ENCODE measurements at places on chromosomes 7 and 10.

- peak; percentile 39 for DNase-seq
Observed at GRCh38 chr7:16071246-16071857, 350.0 kb downstream of the CRPPA start.

- DNase-seq, result no peak
Observed at GRCh38 chr10:110733218-110733952, 89.2 kb downstream of the RBM20 start.

GRCh38 chr7:43148161-43148731 lies 35.8 kb downstream of the HECW1 start:
- no peak for DNase-seq

DNA sequence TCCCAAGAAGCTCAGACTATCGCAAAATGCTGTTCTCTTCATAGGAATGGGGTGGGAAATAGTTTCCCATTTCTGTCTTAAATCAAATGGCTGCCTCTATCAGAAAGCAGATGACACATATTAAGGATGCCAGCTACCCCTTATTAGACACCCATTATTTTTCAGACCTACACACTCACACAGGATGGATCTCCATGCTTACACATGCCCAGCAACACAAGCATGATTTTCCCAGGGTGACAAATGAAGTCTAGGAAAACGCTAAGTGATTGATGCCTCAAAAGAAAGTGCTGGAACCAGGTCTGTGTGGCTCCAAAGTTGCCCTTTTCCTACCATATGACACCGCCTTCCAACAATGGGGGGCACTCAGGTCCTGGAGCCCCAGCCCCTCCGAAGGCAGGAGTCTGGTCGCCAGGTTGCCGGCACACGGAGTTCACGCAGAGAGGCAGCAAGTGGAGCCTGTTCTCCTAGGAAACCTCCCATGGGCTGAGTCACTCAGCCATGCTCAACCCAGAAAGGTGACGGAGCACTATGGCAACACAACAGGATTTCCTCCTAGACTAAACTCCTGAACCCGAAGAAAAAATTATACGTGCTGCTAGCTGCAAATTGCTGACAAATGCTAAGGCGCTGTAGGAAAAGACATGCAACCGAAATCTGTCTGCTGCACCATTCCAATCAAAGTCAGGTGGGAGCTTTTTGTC lies 19.8 kb downstream of the VOPP1 start:
- peak; percentile 18 for DNase-seq

GRCh38 chr7:38817526-38817925 lies 91.5 kb downstream of the VPS41 start:
- no peak for DNase-seq

GRCh38 chr10:13717571-13717935 lies 130.8 kb downstream of the PRPF18 start:
- no peak for DNase-seq

DNA sequence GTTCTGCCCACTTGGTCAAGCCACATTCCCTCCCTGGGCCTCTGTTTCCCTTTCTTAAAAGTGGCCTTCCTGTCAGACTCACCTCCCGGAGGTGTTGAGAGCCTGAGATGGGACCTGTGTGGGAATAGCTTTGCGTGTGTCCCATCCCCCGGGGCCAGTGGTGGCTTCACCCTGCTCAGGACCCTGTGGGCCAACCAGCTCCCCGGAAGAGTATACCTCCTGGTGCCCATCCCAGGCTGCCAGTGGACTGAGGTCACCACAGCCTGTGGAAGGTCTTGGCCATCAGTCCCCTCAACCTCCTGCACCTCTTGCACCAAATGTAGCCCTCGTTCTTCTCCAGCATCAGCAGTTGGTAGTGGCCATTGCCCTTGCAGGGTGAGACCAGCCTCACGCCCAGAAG lies 145.1 kb downstream of the RGS10 start:
- DNase-seq, result no peak

DNA sequence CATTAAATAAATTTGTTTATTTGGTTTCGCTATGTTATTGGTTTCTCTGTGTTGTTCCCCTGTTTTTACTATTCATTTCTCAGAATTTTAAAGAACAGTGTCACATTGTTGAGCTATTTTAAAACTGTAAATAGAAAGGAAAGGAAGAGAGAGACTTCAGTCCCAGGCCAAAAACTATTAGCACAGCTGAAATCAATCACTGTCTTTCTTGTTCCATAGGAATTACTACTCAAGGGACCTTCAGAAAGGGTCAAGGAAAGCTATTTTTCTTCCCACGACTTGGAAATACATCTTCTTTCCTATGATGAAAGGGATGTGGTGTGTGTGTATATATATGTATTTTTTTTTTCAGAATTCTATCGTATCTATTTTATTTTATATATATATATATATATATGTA lies 29.0 kb upstream of the GNAT3 start:
- no peak for DNase-seq

GRCh38 chr10:118823256-118823907 lies 68.6 kb upstream of the CACUL1 start:
- no peak for DNase-seq

GRCh38 chr7:67644151-67644550 lies 647.5 kb downstream of the TYW1 start:
- no peak for DNase-seq

DNA sequence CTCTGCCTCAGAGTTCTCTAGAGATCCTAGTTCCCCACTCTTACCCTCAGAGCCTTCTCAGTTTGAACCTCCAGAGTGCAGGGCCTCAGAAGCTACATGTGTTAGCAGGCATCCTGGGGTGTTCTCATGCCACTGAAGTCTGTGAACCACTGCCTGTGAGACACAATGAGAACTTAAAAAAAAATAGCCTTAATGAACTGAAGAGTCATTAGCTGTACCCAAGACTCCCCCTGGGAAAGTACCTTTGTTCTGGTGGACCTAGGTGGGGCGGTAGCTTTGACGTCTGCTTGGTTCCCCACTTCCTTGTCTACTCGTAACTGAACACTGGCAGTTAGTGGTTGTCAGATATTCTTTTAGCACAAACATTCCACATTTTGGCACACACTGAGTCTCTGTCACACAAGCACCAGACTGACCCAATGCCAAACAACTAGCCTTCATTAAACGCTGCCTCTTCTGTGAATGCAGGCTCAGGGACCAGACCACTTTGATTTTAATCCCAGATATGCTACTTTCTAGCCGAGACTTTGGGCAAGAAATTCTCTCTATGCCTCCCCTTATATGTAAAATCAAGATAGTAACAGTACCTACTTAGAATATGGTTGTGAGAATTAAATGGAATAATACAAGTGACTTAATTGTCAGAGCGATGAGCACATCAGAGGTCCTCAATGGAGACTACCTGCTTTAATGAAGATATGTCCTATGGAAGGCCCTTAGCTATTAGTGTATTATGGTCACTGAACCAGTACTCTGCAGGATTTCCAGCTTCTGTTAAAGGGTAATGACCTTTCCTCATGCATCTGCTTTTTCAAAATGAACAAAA lies 75.3 kb upstream of the CC2D2B start:
- no peak for DNase-seq

GRCh38 chr10:115063701-115064658 lies 29.2 kb upstream of the ATRNL1 start:
- DNase-seq, result no peak

DNA sequence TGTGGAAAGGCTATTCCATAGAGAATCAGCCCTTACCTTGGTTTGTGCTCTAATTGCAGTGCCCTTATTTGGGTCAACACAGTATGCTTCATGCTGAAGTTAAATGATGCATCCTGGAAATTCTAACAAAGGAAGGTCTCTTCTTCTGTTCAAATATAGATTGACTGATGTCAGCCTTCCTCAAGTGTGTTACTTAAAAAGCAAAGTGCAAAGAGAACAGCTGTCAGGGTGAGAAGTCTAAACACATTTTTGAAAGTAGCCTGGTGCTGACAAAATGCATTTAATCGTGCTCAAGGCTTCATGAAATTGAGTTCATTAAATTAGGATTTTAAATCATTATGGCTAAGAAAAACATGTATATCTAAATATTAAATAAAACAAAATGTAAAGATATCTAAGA lies 19.5 kb downstream of the AGR2 start:
- no peak for DNase-seq

DNA sequence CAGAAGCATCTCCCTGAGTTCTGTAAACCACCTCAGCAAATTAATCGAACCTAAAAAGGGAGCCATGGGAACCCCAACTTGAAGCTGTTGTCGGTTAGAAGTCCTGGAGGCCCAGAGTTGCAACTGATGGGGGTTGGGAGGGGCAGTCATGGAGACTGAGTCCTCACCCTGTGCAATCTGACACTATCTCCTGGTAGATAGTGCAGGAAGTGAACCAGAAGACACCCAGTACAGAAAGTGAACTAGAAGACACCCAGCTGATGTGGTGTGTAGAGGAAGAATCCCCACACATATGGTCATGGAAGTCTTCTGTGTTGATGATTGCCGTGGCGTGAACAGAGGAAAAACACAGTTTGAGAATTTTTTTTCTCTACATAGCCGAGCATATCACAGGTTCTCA lies 58.8 kb upstream of the SRRM3 start:
- no peak for DNase-seq

DNA sequence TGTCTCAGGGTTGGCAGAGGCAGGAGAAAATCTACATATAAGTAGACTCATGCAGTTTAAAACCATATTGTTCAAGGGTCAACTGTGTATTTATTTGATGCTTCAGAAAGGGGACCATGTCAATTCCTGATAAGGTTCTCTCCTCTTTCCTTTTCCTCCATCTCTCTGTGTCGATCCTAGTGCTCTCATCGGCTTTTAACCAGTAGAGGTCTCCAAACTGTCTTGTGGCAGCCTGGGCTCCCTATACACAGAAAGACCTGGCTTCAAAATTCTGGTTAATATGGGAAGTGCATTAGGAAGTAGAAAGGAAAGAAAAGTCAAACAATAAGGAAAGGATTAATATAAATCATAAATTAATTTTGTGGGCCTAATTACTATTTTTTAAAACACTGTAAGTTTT lies 304.4 kb upstream of the C7orf33 start:
- no peak for DNase-seq

- no peak for DNase-seq
Observed at GRCh38 chr10:103804871-103805270, 50.5 kb downstream of the SH3PXD2A start.

DNA sequence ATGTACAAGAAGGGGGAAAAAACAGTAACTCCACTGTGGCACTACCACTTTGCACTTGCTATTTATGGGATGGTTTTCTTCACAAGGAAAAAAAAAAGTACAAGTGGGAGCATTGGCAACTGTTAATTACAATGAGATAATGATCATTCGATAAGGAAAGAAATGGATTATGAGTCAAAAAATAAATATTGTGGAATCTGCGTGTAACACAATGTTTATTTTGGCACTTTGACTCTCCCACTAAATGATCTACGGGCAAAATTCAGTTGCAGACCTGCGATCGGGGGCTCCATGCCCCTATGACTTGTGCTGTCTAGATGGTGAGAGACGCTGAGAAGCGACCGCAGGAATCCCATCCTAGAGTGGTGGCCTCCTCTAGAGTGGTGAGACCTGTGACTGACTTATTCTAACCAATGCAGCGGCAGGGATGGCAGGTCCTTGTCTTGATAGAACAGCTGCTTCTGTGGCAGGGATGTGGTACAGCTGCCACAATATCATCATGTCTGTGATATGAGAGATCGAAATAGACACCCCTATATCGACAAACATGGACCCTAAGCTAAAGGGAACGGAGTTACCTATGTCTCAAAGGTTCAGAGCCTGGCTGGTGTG lies 345.0 kb upstream of the KLF6 start:
- DNase-seq, result no peak

GRCh38 chr7:81573128-81573527 lies 196.7 kb downstream of the HGF start:
- no peak for DNase-seq

DNA sequence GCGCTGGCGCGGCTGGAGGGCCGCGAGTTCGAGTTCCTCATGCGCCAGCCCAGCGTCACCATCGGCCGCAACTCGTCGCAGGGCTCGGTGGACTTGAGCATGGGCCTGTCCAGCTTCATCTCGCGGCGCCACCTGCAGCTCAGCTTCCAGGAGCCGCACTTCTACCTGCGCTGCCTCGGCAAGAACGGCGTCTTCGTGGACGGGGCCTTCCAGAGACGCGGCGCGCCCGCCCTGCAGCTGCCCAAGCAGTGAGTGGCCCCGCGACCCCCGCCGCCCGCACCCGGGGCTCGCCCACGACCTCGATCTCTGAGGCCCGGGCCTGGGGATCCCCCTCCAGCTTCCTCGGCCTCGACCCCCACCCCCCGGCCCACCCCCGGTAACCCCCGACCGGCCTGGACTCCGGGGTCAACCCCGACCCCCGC lies 537 bp downstream of the FOXK1 start:
- DNase-seq, result no peak

DNA sequence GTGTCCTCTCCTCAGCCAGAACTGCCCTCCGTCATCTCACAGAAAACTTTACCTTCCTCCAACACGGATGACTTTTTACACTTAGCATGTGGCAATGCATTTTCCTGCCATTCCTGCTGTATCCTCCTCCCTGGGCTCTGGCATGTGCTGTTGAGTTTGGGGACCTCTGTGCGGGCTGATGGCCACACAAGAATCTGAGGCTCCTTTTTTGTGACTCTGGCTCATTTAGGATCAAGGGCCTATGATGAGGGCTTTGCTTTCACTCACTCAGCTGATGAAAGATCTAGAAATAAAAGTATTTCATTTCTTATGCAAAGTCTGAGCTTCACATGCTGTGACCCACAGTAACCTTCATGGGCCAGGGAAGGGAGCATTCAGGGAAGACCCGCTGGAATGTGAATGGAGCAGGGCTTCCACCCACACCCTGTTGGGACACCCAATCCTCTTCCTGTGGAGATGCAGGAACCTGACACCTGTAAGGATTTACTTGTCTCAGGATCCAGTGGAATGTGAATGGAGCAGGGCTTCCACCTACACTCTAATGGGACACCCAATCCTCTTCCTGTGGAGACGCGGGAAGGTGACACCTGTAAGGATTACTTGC lies 500.3 kb upstream of the MKI67 start:
- DNase-seq, result no peak

DNA sequence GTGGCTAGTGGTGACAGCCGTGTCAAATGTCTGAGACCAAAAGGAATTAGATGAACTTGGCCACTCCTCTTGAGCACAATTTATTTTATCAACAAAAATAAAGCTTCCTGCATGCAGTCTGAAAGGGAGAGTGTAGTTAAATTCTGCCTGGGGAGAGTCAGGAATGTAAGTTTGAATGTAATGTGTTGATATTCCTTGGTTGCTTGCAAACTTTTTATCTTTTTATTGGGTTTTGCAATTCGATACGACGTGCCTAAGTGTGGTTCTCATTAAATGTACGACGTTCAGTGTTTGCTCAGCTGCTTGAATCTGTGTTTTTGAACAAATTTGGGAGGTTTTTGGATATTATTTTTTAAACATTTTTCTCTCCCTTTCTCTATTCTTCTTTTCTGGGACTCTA lies 839.9 kb downstream of the CCSER2 start:
- no peak for DNase-seq

DNA sequence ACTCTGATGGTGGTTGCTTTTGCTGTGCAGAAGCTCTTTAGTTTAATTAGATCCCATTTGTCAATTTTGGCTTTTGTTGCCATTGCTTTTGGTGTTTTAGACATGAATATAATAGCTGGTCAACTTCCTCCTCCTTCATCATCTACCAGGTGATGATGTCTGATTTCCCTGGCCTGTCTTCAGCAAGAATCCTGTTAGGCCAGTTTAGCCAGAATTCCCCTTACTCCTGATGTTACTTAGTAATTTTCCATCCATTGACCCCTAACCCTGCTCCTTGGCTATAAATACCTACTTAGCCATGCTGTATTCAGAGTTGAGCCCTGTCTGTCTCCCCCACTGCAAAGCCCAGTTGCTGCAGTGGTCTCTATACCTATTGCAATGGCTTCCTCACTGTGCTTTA lies 91.4 kb downstream of the ZNF777 start:
- DNase-seq, result no peak

- DNase-seq, result no peak
Observed at GRCh38 chr7:115113776-115114175, 191.9 kb downstream of the MDFIC start.

Data from bone marrow (tissue), 2 donors.